ENCODE measurements at places on chromosomes 1 and 21. TPM values are rescaled to one million over a fixed set of nuclear protein-coding genes. Genes with fewer than 3 reads are reported as not detected.

GRCh38 chr1:7373876-7374562 lies 397.1 kb upstream of the VAMP3 start:
- DNase-seq = no peak

GRCh38 chr1:174984952-174985351 lies 14.8 kb upstream of the CACYBP start:
- DNase-seq = no peak

MRPS21 gene
- total RNA-seq = 71.2 TPM

GRCh38 chr1:65108025-65108642 lies 39.9 kb upstream of the AK4 start:
- no peak for DNase-seq

- DNase-seq = peak; percentile 70
Measured at GRCh38 chr1:168488138-168488537, 55.7 kb downstream of the XCL2 start.

DNA sequence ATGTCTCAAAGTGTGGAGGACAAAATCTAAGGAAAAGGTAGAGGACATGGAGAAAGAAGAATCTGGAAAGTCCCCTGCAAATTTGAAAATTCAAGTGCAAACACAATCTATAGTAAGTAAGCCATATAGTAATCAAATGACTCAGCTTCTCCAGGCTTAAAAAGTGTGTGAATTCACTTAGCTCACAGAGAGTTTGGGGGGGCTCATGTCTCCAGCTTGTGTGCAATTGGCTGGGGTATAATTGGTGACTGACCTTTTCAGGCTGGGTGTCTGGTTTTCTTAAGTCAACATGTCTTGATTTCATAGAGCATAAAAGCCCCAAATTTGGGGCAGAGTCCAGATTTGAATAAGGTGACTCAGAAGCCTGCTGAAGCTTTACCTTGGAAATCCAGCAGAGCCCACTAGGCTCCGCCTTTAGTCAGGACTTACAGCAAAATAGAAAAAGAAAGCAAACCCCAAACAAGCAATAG lies 8.6 kb downstream of the CLDN14 start:
- DNase-seq = no peak

- no peak for DNase-seq
Measured at GRCh38 chr1:59690171-59690930, 124.4 kb upstream of the HOOK1 start.

DNA sequence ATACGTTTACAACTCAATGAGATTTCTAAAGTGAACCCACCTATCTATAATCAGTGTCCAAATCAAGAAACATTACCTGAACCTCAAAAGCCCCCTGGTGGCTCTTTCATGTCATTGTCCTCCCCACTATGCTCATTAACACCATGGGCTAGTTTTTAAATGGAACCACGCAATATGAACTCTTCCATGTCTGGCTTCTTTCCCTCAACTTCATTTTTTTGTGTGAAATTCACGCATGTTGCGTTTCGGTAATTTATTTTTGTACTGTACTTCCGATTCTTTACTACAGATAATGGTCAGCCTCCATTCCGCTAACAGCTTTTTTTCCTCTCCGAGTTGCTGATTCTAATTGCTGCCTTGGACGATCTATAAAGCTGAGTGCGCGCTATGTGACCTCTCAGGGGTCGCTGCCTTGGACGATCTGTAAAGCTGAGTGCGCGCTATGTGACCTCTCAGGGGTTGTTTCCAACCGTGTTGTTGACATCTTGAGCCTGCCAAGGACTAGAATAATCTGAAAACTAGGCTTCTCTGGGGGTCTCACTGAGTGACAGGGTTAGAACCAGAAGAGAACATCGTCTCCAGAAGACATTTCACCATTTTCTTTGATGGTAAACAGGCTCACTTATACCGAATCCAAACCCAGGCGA lies 1.1 kb upstream of the CACYBP start:
- no peak for DNase-seq

- no peak for DNase-seq
Measured at GRCh38 chr1:74423471-74423870, 88.9 kb downstream of the LRRC53 start.

DNA sequence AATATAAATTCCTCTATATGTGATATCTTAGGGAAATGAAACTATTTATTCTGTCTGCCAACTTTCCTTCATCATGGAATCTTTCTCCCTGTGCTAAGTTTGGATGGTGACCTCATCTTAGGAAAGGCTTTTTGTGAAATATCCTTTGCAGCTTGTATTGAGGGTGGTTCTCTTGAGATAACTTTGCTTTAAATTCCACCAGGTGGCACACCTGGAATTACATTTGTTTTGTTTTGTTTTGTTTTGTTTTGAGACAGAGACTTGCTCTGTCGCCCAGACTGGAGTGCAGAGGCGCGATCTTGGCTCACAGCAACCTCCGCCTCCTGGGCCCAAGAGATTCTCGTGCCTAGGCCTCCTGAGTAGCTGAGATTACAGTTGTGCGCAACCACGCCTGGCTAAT lies 7.6 kb upstream of the CD1A start:
- DNase-seq = no peak

DNA sequence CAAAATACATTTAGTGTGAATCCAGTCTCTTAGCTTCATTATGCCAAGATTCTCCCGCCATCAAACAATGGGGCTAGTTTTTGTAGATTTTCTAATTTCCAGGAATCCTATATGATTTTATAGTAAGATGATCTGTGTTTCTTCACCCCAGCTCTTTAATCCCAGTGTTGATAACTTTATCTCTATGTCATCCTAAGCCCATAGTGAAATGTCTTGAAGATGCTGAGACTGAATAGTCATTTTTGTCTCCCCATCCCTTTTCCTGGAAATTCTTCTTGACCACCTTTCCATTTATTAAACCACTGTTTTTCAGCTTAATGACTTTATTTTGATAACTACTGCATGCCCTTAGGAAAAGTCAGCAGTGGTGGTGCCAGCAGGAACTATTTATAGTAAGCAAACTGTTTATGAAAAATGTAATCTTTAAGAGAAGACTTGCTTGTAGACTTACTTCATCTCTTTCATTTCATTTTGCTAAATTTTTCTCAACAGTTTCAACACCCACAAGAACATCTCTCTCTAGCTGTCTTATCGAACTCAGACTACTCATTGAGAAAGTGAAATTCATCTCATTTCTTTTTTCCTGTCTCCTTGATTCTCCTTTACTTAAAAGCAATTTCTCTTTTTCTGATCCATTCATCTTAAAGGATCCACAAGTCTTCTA lies 116.6 kb downstream of the NTMT2 start:
- no peak for DNase-seq

ACKR1 gene
- total RNA-seq = 8.1 TPM

LCE2A gene
- total RNA-seq = not detected

GRCh38 chr21:46038871-46039397 lies 57.4 kb downstream of the COL6A1 start:
- DNase-seq = peak; percentile 85

DNA sequence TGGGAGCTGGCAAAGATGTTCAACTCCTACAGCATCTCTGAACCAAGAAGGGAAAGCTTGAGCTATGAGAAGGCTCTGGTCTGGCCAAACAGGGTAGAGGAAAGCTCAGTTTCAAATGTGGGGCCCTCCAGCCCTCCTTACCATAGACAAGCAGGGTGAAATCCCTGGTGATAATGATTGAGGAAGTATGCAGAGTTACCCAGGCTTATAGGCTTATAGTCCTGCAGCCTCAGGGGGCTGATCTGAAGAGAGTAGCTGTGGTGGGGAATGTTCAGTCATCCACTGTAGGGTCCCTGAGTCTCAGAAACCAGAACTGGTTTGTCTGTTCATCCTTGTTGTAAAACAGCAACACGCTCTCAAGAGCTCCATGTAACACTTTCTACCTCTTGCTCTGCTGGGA lies 19.8 kb upstream of the LY9 start:
- no peak for DNase-seq

- DNase-seq = no peak
Measured at GRCh38 chr1:81617308-81617967, 183.3 kb upstream of the ADGRL2 start.

- DNase-seq = no peak
Measured at GRCh38 chr1:54950006-54950368, 30.4 kb upstream of the TMEM61 start.

GRCh38 chr1:76961181-76961819 lies 94.0 kb downstream of the ST6GALNAC5 start:
- no peak for DNase-seq

DNA sequence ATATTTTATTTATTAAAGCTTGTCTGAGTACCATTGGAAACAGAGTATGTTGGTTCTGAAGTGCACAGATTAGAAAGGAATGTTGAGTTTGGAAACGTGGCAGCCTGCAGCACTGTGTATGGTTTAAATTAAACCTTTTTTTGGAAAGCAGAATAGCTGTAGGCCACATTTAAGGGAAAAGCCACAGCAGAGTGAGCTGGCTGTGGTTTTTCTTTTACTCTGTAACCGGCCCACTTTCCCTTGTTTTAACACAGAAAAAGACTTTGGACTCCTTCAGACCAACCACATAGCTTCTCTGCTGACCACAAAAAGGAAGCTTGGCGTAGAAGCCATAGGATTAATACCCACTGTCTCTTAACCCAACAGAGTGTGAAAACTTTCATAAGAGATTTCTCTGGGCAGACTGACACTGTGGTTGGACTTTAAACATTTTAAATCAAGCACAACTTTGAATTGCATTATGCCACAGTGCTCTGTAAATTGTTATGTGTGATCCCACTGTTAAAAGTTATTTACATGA lies 75.2 kb downstream of the NFIA start:
- DNase-seq = no peak

Data from Right ventricle myocardium superior (tissue), 1 donor.